ENCODE measurements at places on chromosomes 2 and 18. TPM values are rescaled to one million over a fixed set of nuclear protein-coding genes. Genes with fewer than 3 reads are reported as not detected.

DNA sequence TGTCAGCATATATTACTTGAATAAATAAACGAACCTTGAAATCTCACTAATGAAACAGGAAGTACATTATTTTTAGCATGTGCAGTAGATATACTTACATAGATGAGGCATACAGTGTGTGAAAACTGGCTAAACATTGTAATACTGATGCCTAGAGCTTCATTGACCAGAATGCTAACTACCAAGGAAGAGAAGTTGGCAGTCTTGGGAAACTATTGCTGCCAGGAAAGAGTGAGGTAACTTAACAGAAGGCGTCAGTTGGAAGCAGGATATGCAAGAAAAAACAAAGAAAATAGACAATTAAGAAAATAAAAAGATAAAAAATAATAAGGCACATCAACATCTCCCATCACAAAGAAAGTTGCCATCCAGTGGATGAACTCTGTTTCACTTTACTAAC is 963.0 kb downstream of the TDRD15 start:
- H3K27me3 ChIP-seq: no peaks in the 10 kb centered on the region
- H3K4me3 ChIP-seq: no peak overlapping the region
- H3K4me1 ChIP-seq: no peaks in the 10 kb centered on the region
- no peak for DNase-seq
- H3K36me3 ChIP-seq: no peaks in the 10 kb centered on the region

- DNase-seq: peak; percentile 34
- H3K4me3 ChIP-seq: no peak overlapping the region
- no peaks in the 10 kb centered on the region for H3K36me3 ChIP-seq
Measured at GRCh38 chr2:215269397-215270117, 42.3 kb upstream of the ATIC start.

The HDHD2 gene
- 42.2 TPM for total RNA-seq

DNA sequence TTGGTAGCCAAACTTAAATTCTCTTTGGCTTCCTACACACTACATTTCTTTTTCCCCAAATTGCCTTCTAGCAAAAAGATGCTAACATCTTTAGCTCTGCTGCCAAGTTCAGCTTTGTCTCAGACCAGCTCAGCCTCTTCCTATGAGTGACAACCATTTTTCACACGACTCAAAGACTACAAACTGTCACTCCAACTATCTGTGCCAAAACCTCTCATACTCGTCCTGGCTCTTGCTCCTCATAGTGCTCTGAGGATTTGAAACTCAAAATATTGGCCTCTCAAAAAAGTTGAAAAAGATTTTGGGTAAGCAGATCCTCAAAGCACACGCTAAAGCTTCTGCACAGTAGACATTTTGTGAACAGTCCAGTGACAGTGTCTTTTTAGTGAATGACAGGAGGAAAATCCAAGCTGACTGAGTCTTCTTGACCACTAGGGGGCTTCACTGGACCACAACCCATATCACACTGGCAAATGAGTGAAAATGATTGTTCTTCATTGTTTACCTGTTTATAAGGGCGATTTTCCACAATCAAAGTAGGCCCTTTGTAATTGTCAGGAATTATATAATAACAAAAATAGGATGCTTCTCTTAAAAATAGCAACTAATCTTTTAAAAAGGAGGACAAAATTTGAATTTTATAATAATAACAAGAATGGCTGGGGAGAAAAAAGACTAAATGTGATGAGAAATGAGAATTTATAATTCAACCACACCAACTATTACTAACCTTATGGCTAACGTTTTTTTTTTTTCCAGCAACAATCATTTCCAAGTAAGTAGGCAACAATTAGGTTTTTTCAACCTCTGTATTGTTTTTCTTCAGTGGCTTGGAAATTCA is 85.5 kb upstream of the PGAP1 start:
- no peak for DNase-seq
- no peaks in the 10 kb centered on the region for H3K27me3 ChIP-seq
- peaks cover 33% of the 10 kb centered on the region for H3K36me3 ChIP-seq

The PFN4 gene
- not detected for total RNA-seq

- no peak for DNase-seq
- H3K27me3 ChIP-seq: peaks cover 2% of the 10 kb centered on the region
- no peak overlapping the region for H3K27ac ChIP-seq
- no peak overlapping the region for H3K4me3 ChIP-seq
Measured at GRCh38 chr2:11142330-11142729, 12.9 kb upstream of the SLC66A3 start.

DNA sequence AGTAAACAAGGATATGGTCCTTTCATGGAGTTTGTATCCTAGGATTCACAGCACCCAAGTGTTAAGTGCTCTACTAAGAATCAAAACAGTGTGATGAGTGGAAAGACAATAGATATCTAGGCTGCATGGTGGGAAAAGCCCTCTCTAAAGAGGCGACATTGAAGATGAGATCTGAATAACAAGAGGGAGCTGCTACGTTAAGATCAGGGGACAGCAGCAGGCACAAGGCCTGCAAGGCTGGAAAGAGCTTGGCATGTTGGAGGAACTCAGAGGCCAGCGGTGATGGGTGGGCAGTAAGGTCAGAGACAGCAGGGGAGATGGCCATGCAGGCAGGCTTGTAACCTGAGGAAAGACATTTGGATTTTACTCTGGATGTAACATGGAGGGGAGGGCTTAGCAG is 177.5 kb downstream of the GFPT1 start:
- no peaks in the 10 kb centered on the region for H3K36me3 ChIP-seq
- no peaks in the 10 kb centered on the region for H3K4me1 ChIP-seq
- no peak for DNase-seq

All from activated naive CD8-positive, alpha-beta T cell treated with anti-CD3 and anti-CD28 coated beads, Interleukin-2, amount 10 ng/mL, durations not matched to agents 7 days and 5 days (primary cell).